Upper lobe of right lung (tissue), 1 donor: ENCODE measurements at places on chromosomes 5 and 9. TPM values are rescaled to one million over a fixed set of nuclear protein-coding genes. Genes with fewer than 3 reads are reported as not detected.

The OBP2B gene
- total RNA-seq = not detected

GRCh38 chr5:1299961-1300360 lies 5.1 kb upstream of the TERT start:
- no peaks in the 10 kb centered on the region for H3K27me3 ChIP-seq
- no peak overlapping the region for H3K4me3 ChIP-seq
- DNase-seq = peak; percentile 56
- no peak overlapping the region for H3K27ac ChIP-seq
- no peaks in the 10 kb centered on the region for H3K36me3 ChIP-seq
- no peaks in the 10 kb centered on the region for H3K4me1 ChIP-seq

- no peaks in the 10 kb centered on the region for H3K36me3 ChIP-seq
- H3K4me1 ChIP-seq = no peaks in the 10 kb centered on the region
- H3K27me3 ChIP-seq = no peaks in the 10 kb centered on the region
- no peak overlapping the region for H3K27ac ChIP-seq
Measured at GRCh38 chr5:71886406-71886805, 167.3 kb downstream of the CARTPT start.

The PCDHA4 gene
- 1.1 TPM for total RNA-seq

The TMEM203 gene
- total RNA-seq = 28.7 TPM

- no peak overlapping the region for H3K4me3 ChIP-seq
- no peak for DNase-seq
- no peaks in the 10 kb centered on the region for H3K4me1 ChIP-seq
- no peak overlapping the region for H3K27ac ChIP-seq
- peaks cover 7% of the 10 kb centered on the region for H3K27me3 ChIP-seq
- no peaks in the 10 kb centered on the region for H3K36me3 ChIP-seq
Measured at GRCh38 chr9:131840220-131840619, 100.3 kb upstream of the RAPGEF1 start.

DNA sequence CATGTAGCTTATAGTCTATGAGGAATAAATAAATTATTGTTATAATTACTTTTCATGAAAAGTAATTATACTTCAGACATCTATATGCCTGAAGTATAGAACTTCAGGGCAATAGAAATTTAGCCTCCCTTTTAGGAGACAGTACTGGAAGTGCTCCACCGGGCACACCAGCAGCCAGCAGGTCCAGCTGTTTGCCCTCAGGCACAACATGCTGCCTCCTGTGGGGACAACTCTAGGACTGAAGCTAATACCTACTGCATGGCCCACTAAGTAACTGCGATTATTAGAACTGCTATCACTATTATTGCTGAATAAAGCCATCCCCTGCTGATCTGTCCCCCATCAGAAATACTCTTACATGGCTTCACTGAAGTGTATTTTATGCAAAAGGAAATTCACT lies 329.6 kb downstream of the MED10 start:
- H3K27me3 ChIP-seq = no peaks in the 10 kb centered on the region
- H3K4me1 ChIP-seq = no peaks in the 10 kb centered on the region
- no peak for DNase-seq
- no peaks in the 10 kb centered on the region for H3K36me3 ChIP-seq

- DNase-seq = peak; percentile 35
- H3K27ac ChIP-seq = no peak overlapping the region
- no peaks in the 10 kb centered on the region for H3K27me3 ChIP-seq
- peaks cover 21% of the 10 kb centered on the region for H3K4me1 ChIP-seq
Measured at GRCh38 chr5:446883-447263, 3.9 kb downstream of the EXOC3 start.

GRCh38 chr5:143183989-143184388 lies 219.5 kb downstream of the NR3C1 start:
- H3K27me3 ChIP-seq = no peaks in the 10 kb centered on the region
- no peak overlapping the region for H3K27ac ChIP-seq
- no peak overlapping the region for H3K4me3 ChIP-seq
- H3K4me1 ChIP-seq = peaks cover 37% of the 10 kb centered on the region

DNA sequence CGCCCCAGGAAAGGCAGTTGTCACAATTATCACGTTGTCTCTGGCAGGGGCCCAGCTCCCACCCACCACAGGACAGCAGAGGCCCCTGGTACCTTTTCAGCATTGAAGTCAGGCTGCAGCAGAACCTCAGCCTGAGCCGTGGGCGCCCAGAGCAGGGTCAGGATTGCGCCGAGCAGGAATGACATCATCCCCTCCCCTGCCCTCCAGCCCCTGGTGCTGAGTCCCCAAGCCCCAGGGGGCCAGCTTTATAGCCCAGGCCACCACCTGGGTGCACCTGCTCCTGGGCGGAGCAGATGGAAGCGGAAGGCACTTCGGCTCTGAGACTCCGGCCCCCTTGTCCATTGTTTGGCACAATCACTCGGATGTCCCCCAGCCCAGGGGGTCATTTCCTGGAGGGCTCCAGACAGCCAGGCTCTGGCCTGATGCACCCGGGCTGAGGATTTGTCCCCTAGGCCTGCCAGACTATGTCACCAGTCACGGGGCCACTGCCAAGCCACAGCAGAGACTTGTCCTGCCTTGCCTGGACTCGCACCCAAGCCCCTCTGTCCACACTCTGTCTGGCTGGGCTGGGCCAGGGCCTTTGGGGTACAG lies at the start of gene LCN15:
TSS of gene LCN15 (minus strand) at position 218 of the 591 bp plus-strand sequence. CDS start at position 188, 30 bp downstream.
- peak; percentile 60 for DNase-seq
- H3K36me3 ChIP-seq = no peaks in the 10 kb centered on the region
- H3K27ac ChIP-seq = no peak within 1 kb of the TSS
- no peaks in the 10 kb centered on the region for H3K4me1 ChIP-seq

The OGN gene
- 10.6 TPM for total RNA-seq

DNA sequence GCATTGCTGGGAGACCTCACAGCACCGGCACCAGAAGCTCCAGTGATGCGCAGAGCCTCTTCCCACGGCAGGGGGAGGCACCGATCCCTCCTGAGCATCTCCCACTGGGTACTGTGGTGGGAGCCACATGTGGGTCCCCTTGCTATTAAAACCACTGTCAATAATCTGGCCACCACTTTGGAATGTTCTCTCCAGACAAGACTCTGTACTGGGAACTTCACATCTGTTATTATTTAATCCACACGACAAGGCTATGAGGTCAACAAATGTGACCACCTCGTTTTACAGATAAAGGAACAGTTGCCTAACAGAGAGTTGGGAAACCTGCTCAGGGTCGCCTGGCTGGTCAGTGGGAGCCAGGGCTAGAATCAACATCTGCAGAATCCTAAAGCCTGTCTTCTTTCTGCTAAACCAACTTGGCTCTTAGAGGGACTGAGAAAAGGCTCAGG lies 72.7 kb downstream of the EPB41L4B start:
- no peaks in the 10 kb centered on the region for H3K36me3 ChIP-seq
- no peak overlapping the region for H3K4me3 ChIP-seq
- DNase-seq = no peak
- peaks cover 7% of the 10 kb centered on the region for H3K4me1 ChIP-seq

GRCh38 chr5:134226441-134227192 lies 744 bp upstream of the PPP2CA start:
- H3K27me3 ChIP-seq = no peaks in the 10 kb centered on the region
- peak overlapping the region; percentile 99 for H3K27ac ChIP-seq
- H3K4me1 ChIP-seq = peaks cover 28% of the 10 kb centered on the region
- no peak for DNase-seq
- H3K4me3 ChIP-seq = peak overlapping the region; percentile 98
- no peaks in the 10 kb centered on the region for H3K36me3 ChIP-seq

DNA sequence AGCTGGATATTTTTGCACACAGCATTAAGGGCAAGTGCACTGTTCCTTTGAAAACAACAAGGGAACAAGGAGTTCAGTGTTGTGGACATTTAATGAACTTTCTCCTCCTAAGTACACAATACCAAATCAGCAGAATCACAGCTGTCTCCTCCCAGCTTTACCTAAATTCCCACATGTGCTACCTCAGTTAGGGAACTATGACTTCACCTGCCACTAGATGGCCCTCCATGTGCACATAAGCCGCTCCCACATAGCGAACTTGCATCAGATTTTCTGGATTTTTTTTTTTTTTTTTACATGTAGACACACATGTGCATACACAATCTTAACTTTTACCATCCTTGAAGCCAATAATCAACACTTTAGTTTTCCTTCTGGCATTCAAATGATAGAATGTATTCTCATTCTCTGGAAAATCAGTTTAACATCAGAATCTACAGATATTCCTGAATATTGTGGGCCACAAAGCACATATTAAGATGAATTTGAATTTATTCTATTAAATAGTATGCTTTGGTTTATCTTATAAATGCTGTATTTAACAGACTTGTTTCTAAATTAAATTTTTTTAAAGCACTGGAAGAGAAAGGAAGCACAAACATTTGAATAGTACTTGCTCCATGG lies 123.6 kb downstream of the PALM2AKAP2 start:
- no peak for DNase-seq
- H3K4me1 ChIP-seq = peaks cover 18% of the 10 kb centered on the region
- no peaks in the 10 kb centered on the region for H3K27me3 ChIP-seq
- no peak overlapping the region for H3K4me3 ChIP-seq
- H3K36me3 ChIP-seq = no peaks in the 10 kb centered on the region
- no peak overlapping the region for H3K27ac ChIP-seq
